ENCODE measurements at places on chromosomes 2 and 18. TPM values are rescaled to one million over a fixed set of nuclear protein-coding genes. Genes with fewer than 3 reads are reported as not detected.

CDK15 gene
- total RNA-seq = not detected

GRCh38 chr2:13560322-13560721 lies 843.6 kb downstream of the TRIB2 start:
- no peak overlapping the region for H3K27ac ChIP-seq
- H3K27me3 ChIP-seq = no peaks in the 10 kb centered on the region
- no peaks in the 10 kb centered on the region for H3K4me1 ChIP-seq
- no peak for DNase-seq
- H3K4me3 ChIP-seq = no peak overlapping the region

DNA sequence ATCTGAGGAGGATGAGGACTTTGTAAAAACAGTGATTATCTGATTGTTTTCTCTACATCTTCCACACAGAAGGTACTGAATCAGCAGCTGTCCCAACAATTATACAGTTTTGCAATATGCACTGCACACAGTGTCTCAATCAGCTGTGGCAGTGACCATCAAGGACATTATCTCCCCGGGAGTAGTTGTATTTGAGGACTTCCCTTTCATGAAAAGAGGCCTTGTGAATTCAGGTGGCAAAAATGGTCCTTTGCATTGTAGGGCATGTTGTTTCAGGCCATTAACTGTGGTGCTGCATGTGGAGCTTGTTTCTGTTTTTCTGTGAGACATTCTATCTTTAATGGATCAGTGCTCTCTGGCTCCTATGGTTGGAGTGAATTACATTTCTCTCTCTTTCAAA lies 779.4 kb upstream of the FSHR start:
- no peak for DNase-seq
- no peak overlapping the region for H3K4me3 ChIP-seq
- no peak overlapping the region for H3K27ac ChIP-seq
- H3K27me3 ChIP-seq = no peaks in the 10 kb centered on the region
- no peaks in the 10 kb centered on the region for H3K4me1 ChIP-seq
- H3K36me3 ChIP-seq = no peaks in the 10 kb centered on the region

GRCh38 chr2:218435003-218435982 lies 16.4 kb downstream of the VIL1 start:
- no peaks in the 10 kb centered on the region for H3K27me3 ChIP-seq
- H3K27ac ChIP-seq = no peak overlapping the region
- no peaks in the 10 kb centered on the region for H3K4me1 ChIP-seq
- no peak overlapping the region for H3K4me3 ChIP-seq
- H3K36me3 ChIP-seq = peaks cover 4% of the 10 kb centered on the region

DNA sequence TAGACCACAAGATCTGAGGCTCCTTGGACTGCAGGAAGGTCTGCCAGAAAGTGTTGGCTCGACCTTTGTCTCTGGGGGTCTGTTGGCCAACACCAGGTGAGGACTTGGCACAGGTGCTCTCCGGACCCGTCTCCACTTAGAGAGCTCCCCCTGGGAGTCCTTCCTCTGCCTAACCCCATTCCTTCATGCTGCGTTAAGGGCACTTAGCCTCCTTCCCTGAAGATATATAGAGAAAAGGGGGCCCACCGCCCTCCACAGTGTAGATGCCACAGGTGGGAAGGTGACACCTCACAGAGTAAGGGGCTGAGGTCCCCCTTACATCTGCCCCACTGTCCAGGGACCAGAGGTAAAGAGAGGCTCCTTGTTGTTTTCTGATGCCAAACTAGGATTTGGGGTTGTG lies 8.2 kb downstream of the IGFBP5 start:
- no peaks in the 10 kb centered on the region for H3K27me3 ChIP-seq
- no peaks in the 10 kb centered on the region for H3K36me3 ChIP-seq
- H3K4me3 ChIP-seq = no peak overlapping the region

LINC00305 gene
- total RNA-seq = not detected

ZNF396 gene
- 0.62 TPM for total RNA-seq

SPR gene
- 79.3 TPM for total RNA-seq

GRCh38 chr2:128159437-128159836 lies 68.4 kb downstream of the UGGT1 start:
- DNase-seq = no peak
- H3K4me1 ChIP-seq = no peaks in the 10 kb centered on the region
- H3K4me3 ChIP-seq = no peak overlapping the region
- H3K27ac ChIP-seq = no peak overlapping the region
- peaks cover 35% of the 10 kb centered on the region for H3K36me3 ChIP-seq
- H3K27me3 ChIP-seq = no peaks in the 10 kb centered on the region

EHBP1 gene
- total RNA-seq = 48.1 TPM

DNA sequence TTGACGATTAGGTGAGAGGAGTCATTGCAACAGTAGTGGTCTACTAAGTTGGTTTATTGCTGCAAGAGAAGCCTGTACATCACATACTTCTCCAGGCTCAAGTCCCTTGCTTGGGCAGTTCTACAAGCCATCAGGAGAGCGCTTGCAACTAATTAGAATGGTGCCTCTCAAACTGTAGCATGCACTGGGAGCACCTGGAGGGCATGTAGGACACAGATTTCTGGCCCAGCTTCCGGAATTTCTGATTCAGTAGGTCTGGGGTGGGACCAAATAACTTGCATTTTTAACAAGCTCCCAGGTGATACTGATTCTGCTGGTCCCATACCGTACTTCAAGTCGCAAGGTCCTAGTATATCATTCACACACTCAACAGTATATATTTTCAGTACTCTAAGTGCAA lies 34.5 kb upstream of the CCDC88A start:
- no peak for DNase-seq
- no peaks in the 10 kb centered on the region for H3K36me3 ChIP-seq
- no peak overlapping the region for H3K4me3 ChIP-seq
- H3K27me3 ChIP-seq = no peaks in the 10 kb centered on the region
- H3K4me1 ChIP-seq = no peaks in the 10 kb centered on the region

DNA sequence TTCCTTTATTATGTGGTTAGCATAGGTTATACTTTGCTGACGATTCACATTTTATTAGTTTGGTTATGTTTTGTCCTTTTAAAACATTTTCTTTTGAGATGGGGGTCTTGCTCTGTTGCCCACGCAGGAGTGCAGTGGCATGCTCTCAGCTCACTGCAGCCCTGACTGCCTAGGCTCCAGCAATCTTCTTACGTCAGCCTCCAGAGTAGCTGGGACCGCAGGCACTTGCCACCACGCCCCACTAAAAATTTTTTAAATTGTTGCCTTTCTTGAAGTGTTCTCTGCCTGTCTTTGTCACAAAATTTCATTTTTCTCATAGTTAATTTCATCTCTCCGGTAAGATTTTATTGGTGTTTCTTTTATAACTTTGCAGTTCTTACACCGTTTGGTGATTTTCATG lies 18.9 kb downstream of the HRH4 start:
- no peaks in the 10 kb centered on the region for H3K27me3 ChIP-seq
- no peaks in the 10 kb centered on the region for H3K36me3 ChIP-seq
- DNase-seq = no peak

DNA sequence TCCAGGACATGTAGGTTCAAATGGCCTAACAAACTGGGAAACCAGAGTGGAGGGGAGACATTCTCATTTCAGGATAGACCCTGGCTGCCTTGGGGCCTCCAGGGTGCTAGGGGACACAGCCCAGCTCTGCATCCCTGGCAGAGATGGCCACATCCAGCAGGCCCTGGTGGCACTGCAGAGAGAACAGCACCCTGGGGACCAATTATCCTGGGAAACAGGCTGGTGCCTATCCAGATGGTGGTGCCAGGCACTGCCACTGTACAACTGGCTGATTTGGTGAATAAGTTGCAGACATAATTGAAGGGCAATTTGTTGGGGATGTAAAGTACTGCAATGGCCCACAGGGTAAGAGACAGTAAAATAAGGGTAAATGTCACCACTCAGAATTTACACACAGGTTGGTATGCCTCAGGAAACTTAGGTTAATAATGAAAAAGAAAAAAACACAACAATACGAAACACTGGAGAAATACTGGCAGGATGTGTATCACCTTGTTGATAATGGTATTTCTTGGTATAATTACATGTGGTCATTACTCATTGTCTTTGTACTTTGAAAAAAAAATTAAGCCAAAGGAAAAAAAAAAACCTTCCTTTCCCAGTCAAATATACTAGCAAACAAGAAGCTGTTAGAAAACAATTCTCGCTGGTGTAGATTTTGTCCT lies 12.8 kb upstream of the SFTPB start:
- H3K27ac ChIP-seq = no peak overlapping the region
- no peaks in the 10 kb centered on the region for H3K36me3 ChIP-seq
- no peak for DNase-seq

DNA sequence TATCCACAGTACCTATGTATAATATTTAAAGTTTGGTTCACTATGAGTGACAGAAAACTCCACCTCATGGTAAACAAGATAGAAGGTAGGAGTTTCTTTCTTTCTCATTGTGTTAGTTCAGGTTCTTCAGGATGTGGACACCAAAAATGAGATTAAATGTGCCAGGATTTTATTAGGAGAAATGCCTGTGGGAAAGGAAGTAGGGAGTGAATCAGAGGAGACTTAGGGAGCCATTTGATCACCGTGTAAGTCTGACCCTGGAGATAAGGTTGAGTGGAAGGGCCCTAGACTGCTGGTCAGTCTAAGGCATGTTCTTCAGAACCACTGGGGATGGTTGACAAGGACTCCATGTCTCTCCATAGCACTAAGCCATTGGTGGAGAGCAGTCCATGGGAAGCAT lies 8.1 kb downstream of the AOX1 start:
- H3K4me1 ChIP-seq = peaks cover 74% of the 10 kb centered on the region
- no peak for DNase-seq
- no peak overlapping the region for H3K4me3 ChIP-seq
- H3K36me3 ChIP-seq = peaks cover 40% of the 10 kb centered on the region
- no peaks in the 10 kb centered on the region for H3K27me3 ChIP-seq

- H3K36me3 ChIP-seq = no peaks in the 10 kb centered on the region
- no peak overlapping the region for H3K4me3 ChIP-seq
- no peaks in the 10 kb centered on the region for H3K4me1 ChIP-seq
- H3K27ac ChIP-seq = no peak overlapping the region
- H3K27me3 ChIP-seq = no peaks in the 10 kb centered on the region
These were observed 18.0 kb downstream of the NTSR2 start for GRCh38 chr2:11651856-11652548.

GRCh38 chr2:79817288-79817687 lies 304.4 kb downstream of the CTNNA2 start:
- H3K4me3 ChIP-seq = no peak overlapping the region
- H3K36me3 ChIP-seq = no peaks in the 10 kb centered on the region
- H3K27ac ChIP-seq = no peak overlapping the region
- no peaks in the 10 kb centered on the region for H3K4me1 ChIP-seq

- no peaks in the 10 kb centered on the region for H3K36me3 ChIP-seq
- no peaks in the 10 kb centered on the region for H3K4me1 ChIP-seq
- no peaks in the 10 kb centered on the region for H3K27me3 ChIP-seq
- no peak for DNase-seq
These were observed 77.8 kb downstream of the FAM161A start for GRCh38 chr2:61775956-61776570.

LIMS2 gene
- total RNA-seq = 19.7 TPM

GRCh38 chr2:66843847-66844246 lies 408.9 kb downstream of the MEIS1 start:
- no peak overlapping the region for H3K27ac ChIP-seq
- no peak for DNase-seq
- H3K4me3 ChIP-seq = no peak overlapping the region
- no peaks in the 10 kb centered on the region for H3K27me3 ChIP-seq
- H3K36me3 ChIP-seq = no peaks in the 10 kb centered on the region

- no peaks in the 10 kb centered on the region for H3K27me3 ChIP-seq
- no peak overlapping the region for H3K27ac ChIP-seq
- no peak overlapping the region for H3K4me3 ChIP-seq
- no peaks in the 10 kb centered on the region for H3K36me3 ChIP-seq
These were observed 178.4 kb upstream of the ALPP start for GRCh38 chr2:232200195-232200594.

DNA sequence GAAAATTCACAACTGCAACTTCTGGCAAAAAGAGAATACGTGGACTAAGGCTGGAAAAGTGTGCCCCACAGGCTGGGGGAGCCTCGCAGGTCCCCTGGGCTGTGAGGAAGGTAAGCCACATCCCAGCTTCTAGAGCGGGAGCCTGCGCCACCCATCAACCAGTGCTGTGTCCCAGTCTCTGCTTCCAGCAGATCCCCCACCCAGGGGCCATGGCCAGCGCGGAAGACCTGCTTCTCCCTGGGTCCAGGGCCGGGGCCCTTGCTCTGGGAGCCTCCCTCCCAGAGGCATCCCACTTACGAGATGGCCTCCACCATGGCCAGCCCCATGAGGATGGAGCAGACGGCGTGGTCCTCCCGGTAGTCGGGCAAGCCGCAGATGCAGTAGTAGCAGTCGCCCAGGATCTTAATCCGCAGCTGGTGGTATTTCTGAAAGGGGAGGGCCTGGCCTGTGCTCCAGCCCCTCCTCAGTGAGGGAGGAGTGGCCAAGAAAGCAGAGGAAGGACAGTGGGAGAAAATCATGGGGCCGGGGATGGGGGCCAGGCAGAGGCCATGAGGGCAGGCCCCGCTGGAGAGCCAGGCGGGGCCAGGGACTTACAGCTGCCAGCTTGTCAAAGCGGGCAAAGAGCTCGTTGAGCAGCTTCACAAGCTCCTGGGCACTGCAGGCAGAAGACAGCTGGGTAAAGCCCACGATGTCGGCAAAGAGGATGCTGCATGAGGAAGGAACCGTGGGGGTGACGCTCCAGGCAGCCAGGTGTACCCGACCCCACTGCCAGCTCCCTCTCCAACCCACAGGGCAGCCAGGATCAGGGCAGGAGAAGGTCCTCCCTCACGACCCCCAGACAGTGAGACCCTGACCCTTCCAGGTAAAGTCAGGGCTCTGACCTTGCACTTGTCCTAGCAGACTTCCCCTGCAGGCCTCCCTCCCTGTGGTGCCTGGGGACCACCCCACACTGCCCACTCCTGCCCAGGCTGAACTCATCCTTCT lies 48.0 kb downstream of the CENPO start:
- no peaks in the 10 kb centered on the region for H3K4me1 ChIP-seq
- no peaks in the 10 kb centered on the region for H3K27me3 ChIP-seq
- H3K36me3 ChIP-seq = no peaks in the 10 kb centered on the region

GRCh38 chr2:62038975-62039771 lies 133.7 kb downstream of the COMMD1 start:
- H3K4me1 ChIP-seq = no peaks in the 10 kb centered on the region
- H3K36me3 ChIP-seq = no peaks in the 10 kb centered on the region
- H3K27ac ChIP-seq = no peak overlapping the region
- no peak overlapping the region for H3K4me3 ChIP-seq

GRCh38 chr2:206273905-206274304 lies 558 bp upstream of the ZDBF2 start:
- no peaks in the 10 kb centered on the region for H3K4me1 ChIP-seq
- no peaks in the 10 kb centered on the region for H3K27me3 ChIP-seq
- peak overlapping the region; percentile 66 for H3K4me3 ChIP-seq
- no peak for DNase-seq

TRIM43 gene
- not detected for total RNA-seq

GRCh38 chr2:231820786-231821303 lies 34.6 kb downstream of the COPS7B start:
- H3K36me3 ChIP-seq = no peaks in the 10 kb centered on the region
- no peak for DNase-seq

GRCh38 chr2:181779288-181780021 lies 99.1 kb upstream of the NEUROD1 start:
- no peaks in the 10 kb centered on the region for H3K36me3 ChIP-seq
- DNase-seq = no peak
- no peaks in the 10 kb centered on the region for H3K27me3 ChIP-seq
- no peak overlapping the region for H3K27ac ChIP-seq
- H3K4me3 ChIP-seq = no peak overlapping the region
- no peaks in the 10 kb centered on the region for H3K4me1 ChIP-seq

- no peaks in the 10 kb centered on the region for H3K4me1 ChIP-seq
- H3K27ac ChIP-seq = no peak overlapping the region
- no peak for DNase-seq
These were observed 41.3 kb downstream of the FAM171B start for GRCh38 chr2:186734957-186735734.
